CD4-positive, alpha-beta memory T cell (primary cell): ENCODE measurements at places on chromosomes 3 and 15.
A peak's percentile ranks its signal among the peaks of the same experiment; 100 is the strongest.

DNA sequence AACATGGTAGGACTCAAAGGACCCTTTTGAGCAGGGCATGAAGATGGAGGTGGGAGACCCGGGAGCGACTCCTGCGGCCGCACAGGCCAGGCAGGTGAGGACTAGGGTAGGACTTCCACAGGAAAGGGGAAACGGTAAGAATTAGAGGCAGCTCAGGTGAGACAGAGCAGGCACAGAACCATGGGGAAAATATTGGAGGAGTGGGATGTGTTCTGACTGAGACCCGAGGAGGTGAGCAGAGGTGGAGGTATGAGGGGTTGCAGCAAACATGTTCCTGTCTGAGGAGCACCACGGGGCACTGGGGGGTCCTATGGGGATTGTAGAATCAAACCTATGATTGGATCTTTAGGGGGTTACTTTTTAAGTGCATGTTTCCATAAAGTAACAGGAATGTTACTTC lies 1.4 kb upstream of the ISG20 start:
- DNase-seq = no peak
- H3K4me3 ChIP-seq = peak overlapping the region; percentile 75
- H3K27ac ChIP-seq = peak overlapping the region; percentile 100
- H3K4me1 ChIP-seq = peaks cover 96% of the 10 kb centered on the region

DNA sequence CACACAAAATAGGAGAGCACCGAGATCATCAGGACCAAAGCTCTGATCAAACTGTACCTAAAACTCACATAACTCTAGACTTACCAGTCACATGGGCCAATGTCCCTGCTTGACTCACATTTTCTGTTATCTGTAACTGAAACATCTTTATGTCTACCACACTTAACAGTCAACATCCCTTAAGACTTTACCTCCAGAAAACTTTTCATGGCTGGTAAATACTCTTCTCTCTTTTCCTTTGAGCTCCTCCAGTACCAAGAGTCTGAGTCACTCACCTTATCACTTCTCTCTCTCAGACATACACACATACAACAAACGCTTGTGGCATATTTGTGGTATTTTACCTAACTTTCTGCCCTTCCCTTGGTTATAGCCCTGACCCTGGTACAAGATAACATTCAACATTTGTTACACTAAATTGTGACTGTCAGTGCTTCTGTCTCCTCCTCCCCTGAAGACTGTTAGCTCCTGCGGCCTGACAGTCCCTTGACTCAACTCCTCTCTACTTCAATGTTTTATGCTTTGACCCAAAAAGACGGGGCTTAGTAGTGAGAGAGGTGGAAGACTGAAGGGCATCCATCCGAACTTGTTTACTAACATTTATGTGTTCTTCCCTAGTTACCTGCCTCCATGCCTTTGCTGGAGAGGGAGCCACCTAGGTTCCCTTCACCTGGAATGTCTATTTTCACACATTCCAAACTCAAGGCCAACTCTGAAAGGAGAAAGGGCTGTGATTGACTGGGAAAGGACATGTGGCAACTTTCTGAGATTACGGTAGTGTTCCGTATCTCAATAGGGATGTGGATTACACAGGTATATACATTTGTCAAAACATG lies 3.7 kb upstream of the EFHB start:
- H3K27ac ChIP-seq = no peak overlapping the region
- DNase-seq = no peak
- H3K4me1 ChIP-seq = no peaks in the 10 kb centered on the region

GRCh38 chr15:92159481-92159880 lies 234.2 kb upstream of the ST8SIA2 start:
- no peaks in the 10 kb centered on the region for H3K4me1 ChIP-seq
- H3K27ac ChIP-seq = no peak overlapping the region
- H3K27me3 ChIP-seq = no peaks in the 10 kb centered on the region
- H3K36me3 ChIP-seq = peaks cover 8% of the 10 kb centered on the region
- no peak overlapping the region for H3K4me3 ChIP-seq

DNA sequence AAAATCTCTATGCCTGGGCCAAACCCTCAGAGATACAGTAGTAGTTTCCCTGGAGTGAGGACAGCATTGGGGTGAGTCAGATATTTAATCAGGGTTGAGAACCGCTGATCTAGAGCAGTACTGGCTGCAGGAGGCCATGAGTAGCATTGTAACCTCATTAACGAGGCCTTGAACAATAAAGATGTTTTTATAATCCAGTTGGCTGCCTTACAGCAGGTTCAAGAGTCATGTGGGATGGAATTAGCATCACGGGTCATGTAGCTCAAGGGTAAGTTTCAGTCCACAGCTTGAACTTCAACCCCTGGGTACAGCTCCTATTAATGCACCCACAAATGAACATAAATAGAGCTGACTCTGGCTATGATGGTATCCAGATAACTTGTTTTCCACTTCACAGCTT lies 5.1 kb downstream of the HPS3 start:
- DNase-seq = no peak
- H3K27me3 ChIP-seq = no peaks in the 10 kb centered on the region
- H3K4me3 ChIP-seq = no peak overlapping the region
- H3K36me3 ChIP-seq = no peaks in the 10 kb centered on the region
